Fibroblast of the aortic adventitia (primary cell): ENCODE measurements at places on chromosomes 3 and 15. TPM values are rescaled to one million over a fixed set of nuclear protein-coding genes. Genes with fewer than 3 reads are reported as not detected.

The ADAMTS7 gene
- 7.5 and 11.2 TPM in 2 replicates for total RNA-seq

The CCDC33 gene
- 0.09 TPM in 1 of 2 replicates, not detected in the other for total RNA-seq

The GUCA1C gene
- total RNA-seq: not detected in 2 replicates

The SLC2A2 gene
- not detected in 2 replicates for total RNA-seq

The SNX33 gene
- 27.8 and 35.2 TPM in 2 replicates for total RNA-seq

The MOBP gene
- not detected in 2 replicates for total RNA-seq

The OXNAD1 gene
- 15.3 and 15.7 TPM in 2 replicates for total RNA-seq

The NPAP1 gene
- 0.16 TPM in 1 of 2 replicates, not detected in the other for total RNA-seq

The EFHB gene
- total RNA-seq: 0.27 and 1.1 TPM in 2 replicates

The CPLX3 gene
- total RNA-seq: not detected in 2 replicates

The EPHB1 gene
- total RNA-seq: 1.2 and 3.0 TPM in 2 replicates

The LMAN1L gene
- not detected in 2 replicates for total RNA-seq

The ISL2 gene
- 0.45 TPM in 1 of 2 replicates, not detected in the other for total RNA-seq

The APOD gene
- 2.9 and 33.3 TPM in 2 replicates for total RNA-seq

The FAM81A gene
- total RNA-seq: 0.81 and 2.6 TPM in 2 replicates

The CHRM5 gene
- not detected in 2 replicates for total RNA-seq

The CCR1 gene
- total RNA-seq: 0.08 and 0.90 TPM in 2 replicates

The CCR8 gene
- not detected in 2 replicates for total RNA-seq

The OSBPL10 gene
- total RNA-seq: 6.7 and 15.0 TPM in 2 replicates

The FHIT gene
- total RNA-seq: 1.5 and 1.9 TPM in 2 replicates

The CD96 gene
- total RNA-seq: 0.09 TPM in 1 of 2 replicates, not detected in the other

The ZNF280D gene
- 30.9 and 55.3 TPM in 2 replicates for total RNA-seq

The GPR176 gene
- total RNA-seq: 49.7 and 160 TPM in 2 replicates

The SEMA3G gene
- 0.49 TPM in 1 of 2 replicates, not detected in the other for total RNA-seq

The SPATA12 gene
- total RNA-seq: 0.09 TPM in 1 of 2 replicates, not detected in the other

The CDV3 gene
- 102 and 127 TPM in 2 replicates for total RNA-seq

The ALS2CL gene
- 0.16 and 0.18 TPM in 2 replicates for total RNA-seq

The MAGI1 gene
- 13.0 and 30.2 TPM in 2 replicates for total RNA-seq

The RTP3 gene
- total RNA-seq: not detected in 2 replicates

The CTNNB1 gene
- total RNA-seq: 461 and 693 TPM in 2 replicates

The C3orf85 gene
- not detected in 2 replicates for total RNA-seq

The ATP13A3 gene
- total RNA-seq: 448 and 494 TPM in 2 replicates

The IP6K1 gene
- 29.6 TPM in 2 replicates for total RNA-seq

The LHFPL4 gene
- total RNA-seq: not detected in 2 replicates

The GRAMD1C gene
- total RNA-seq: 9.2 and 12.1 TPM in 2 replicates
